ENCODE measurements at places on chromosomes 16 and 17.

DNA sequence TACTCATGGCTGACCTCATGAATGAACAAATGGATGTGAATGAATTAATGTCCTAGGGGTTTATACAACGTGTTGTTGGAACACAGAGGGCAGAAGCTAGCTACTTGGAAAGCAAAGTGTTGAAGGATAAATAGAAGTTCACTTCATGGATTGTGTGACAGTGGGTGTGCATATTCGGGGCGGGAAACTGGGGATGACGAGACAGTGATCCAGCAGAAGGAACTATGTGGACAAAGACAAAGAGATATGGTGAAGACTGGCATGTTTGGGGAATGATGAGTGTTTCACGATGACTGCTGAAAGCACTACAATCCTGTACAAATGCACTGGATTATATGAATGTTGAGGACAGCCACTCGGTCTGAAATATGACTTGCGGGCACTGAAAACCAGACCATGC lies 250.5 kb upstream of the C16orf82 start:
- DNase-seq = no peak

DNA sequence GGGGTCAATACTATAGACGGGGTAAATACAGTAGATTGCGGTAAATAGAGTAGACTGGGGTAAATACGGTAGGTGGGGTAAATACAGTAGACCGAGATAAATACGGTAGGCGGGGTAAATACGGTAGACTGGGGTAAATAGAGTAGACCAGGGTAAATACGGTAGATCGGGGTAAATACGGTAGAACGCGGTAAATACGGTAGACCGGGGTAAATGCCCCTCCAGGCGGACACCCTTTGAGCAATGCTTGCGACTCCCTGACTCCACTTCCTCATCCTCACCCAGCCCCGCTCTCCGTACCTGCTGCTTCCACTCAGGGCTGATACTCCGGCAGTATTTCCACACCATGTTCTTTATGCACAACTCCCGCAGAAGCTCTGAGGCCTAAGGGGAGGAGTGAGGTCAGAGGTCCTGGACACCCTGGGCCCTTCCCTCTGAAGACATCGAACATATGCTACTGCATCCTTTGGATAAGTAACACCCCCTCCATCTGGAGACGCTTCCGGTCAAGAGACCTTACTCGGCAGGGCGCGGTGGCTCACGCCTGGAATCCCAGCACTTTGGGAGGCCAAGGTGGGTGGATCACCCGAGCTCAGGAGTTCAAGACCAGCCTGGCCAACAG lies 13.3 kb upstream of the CRK start:
- DNase-seq = no peak

GRCh38 chr16:54936979-54937670 lies 6.5 kb downstream of the IRX5 start:
- DNase-seq = no peak

GRCh38 chr16:58211245-58211644 lies 13.3 kb upstream of the CSNK2A2 start:
- no peak for DNase-seq

DNA sequence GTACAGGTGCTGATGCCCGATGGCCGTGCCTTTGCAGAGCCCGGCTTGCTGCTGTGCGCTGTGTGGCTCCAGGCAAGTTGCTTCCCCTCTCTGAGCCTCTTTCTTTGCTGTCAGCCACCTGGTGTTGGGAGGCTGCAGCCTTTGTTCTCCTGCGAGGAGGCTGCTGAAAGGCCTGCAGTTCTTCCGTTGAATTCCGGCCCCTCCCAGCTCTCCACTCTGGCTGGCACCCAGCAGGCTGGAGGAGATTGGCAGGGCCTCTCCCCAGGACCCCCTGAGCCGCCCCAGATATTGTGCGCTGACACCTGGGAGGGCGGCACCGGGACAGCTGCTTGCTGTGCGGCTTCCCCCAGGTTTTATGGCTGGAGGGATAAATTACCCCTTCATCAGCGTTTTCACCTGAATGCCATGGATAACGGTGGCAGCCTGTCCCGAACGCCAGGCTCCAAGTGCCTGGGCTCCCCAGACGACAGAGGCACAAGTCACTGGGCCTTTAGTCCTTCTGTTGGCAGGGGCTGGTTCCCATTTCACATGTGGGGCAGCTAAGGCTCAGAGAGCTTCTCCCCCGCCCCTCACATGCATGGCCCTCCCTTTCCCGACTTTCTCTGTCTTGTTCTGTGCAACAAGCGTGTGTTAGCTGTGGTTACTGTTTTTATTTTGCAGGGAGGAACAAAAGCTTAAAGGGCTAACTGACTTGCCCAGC lies 35.1 kb upstream of the GSE1 start:
- no peak for DNase-seq

DNA sequence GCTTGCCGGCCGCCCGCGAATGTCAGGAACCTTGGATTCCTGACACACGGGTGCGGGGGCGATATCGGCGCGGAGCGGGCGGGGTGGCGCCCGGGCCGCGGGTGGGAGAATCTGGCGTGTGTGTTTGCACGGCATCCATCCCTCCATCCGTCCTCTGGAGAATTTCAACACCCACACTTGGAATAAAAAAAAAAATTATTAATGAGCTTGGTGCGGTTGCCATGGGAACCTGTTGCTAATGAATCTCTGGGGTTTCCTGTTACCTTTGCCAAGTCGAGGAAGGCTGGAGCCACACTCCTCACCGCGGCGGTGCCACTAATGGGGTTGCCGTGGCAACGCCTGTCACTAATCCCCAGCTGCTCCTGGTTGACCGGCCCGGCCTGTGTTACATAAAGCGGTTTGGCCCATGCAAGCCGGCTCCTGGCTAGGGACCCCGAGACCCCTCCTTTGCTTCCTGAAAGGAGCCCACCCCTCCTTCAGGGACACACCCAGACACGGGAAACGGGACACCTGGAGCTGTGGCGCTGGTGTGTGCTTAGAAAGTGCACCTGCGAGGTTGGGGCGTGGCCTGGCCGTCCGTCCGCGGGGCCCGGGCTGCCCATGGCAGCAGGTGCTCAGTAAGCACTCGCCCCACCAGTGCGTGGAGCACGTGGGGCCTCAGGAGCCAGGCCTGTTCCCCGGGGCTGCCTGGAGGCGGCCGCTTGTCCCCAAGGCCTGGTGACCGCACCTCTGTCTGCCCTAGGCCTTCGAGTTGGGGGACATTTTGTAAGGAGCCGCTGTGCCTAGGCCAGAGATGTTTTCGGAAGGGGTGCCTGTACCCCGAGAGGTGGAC lies 14.6 kb downstream of the CACNA1H start:
- no peak for DNase-seq

DNA sequence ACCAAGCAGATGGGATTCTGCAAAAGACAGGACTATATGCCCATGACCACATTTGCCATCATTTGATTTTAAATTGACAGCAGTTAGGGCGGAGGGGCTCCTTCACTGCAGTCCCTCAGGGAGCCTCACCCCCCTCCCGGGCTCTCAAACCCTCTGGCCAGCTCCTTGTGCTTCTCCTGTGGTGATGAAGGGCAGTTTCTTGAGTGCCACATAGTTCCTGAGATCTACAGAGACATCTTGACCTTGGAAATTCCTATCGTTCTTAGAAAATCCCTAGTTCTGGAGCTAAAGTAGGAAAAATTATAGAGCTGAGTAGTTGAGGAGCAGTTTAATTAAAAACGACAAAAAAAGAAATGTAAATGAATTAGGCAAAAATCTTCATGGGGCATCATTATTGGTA lies 231.5 kb downstream of the CCDC182 start:
- DNase-seq = no peak

GRCh38 chr16:75379911-75380847 lies 53.1 kb downstream of the CFDP1 start:
- no peak for DNase-seq
